ENCODE measurements at places on chromosomes 3 and 15. TPM values are rescaled to one million over a fixed set of nuclear protein-coding genes. Genes with fewer than 3 reads are reported as not detected.

DNA sequence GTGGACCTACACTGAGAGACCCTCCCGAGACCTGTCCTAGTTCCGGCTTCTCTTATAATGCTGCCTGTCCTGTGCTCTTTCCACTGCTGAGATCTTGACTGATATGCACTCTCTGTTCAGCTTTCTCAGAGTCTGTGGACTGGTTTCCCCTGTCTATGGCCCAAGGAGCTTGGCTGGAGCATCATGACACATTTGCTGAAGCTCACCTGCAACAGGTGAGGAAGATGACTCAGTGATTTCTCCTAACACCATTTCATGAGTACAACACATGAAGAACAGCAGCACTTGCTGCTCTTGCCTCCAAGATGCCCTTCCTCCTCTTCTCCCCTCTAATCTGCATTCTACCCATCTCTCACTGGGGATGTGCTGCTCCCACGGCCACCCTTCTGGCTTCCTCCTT, 92.1 kb downstream of the DUT start:
- no peak for DNase-seq

DNA sequence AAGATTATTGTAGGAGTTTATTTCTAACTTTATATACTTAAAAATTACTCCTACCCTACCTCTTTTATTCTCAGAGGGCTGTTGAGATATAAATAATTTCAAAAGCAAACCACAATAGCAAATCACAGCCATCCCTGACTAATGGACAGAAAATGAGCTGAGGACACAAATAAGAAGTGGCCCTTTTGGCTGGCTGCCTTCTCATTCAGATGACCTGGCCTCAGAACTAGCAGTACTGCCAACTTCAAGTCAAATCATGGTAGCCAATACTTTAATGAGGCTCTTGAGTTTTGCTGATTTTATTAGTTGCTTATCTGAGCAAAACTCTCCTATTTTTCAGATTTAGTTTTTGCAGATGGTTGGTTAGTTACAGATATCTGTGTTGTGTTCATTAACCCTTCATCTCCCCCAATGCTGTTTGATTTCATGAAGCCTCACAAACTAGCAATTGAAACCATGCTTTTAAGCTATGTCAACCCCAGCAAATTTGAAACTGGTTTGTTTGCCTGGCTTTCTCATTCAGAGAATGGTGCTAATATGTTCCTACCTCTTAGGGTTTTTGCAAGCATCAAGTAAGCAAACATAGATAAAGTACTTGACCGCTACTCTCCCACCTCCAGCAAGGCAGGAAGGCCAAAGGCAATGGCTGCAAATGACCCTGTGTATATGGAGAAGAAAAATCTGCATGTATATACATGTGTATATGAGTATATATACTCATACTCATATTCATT, 73.4 kb upstream of the HACD2 start:
- no peak for DNase-seq

DNA sequence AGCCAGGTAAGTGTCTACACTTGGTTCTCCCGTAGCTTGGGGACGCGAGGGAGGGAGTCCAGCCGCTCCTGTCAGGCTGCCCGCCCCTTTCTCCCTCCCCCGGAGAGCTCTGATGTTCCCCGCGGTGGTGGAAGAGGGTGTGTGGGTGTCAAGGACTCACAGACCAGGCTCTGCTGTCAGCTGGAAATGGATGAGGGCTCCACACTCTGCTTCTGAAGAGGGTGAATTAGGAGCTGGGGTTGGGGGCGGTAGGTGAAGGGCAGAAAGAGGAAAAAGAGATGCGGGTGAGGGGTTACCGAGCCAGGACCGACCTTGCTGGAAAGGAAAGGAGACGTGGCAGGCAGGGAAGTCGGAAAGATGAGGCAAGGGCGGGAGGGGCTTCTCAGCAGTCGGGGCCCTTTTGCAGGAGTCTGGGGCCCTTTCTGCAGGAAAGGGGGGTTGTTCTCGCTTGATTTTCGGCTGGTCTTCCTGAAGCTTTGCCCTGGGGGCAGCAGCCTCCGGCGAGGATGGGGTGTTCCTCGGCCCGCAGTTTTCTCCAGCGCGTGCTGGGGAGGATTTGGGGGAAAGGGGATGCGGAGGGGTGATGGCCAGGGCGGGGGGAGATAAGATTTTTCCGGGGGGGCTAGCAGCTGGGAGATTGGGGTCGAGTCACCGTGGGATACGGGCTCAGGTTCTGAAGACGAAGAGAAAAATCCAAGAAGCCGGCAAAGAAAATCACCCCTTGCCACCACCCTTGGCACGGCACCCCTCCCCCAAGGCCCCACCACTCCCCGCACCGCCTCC, 602 bp upstream of the BAHD1 start:
- DNase-seq = no peak

GRCh38 chr15:50077651-50078050, 41.4 kb downstream of the ATP8B4 start:
- no peak for DNase-seq

- DNase-seq = no peak
These were observed 7.5 kb upstream of the MTHFS start for GRCh38 chr15:79904271-79904670.

- no peak for DNase-seq
These were observed 148.6 kb upstream of the MME start for GRCh38 chr3:154931484-154931883.

DNA sequence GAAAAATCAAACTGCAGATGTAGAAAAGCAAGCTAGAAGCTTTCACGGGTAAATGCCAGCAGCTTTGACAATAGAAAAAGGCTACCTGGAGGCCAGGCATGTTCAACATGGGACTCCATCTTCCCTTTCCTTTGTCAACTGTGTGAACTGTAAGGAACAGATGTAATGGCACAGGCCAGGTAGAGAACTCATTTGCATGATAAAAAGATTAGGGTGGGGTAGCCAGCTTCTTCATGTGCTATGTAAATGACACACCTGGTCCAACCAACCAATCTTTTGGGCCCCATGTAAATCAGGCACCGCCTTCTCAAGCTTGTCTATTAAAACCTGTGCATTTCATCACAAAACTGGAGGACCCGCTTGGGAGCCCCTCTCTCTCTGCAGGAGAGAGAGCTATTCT, 686.5 kb upstream of the GOLIM4 start:
- no peak for DNase-seq

The A4GNT gene
- 1.8 TPM for polyA plus RNA-seq

The LINGO1 gene
- 12.8 TPM for polyA plus RNA-seq

Measured in left kidney (tissue), 8 donors.